PC-3 (cell line): ENCODE measurements at places on chromosomes 13 and 19. TPM values are rescaled to one million over a fixed set of nuclear protein-coding genes. Genes with fewer than 3 reads are reported as not detected.
A peak's percentile ranks its signal among the peaks of the same experiment; 100 is the strongest.

GRIN2D gene
- 0.51 and 1.0 TPM in 2 replicates for total RNA-seq

THSD1 gene
- 1.0 and 1.3 TPM in 2 replicates for total RNA-seq

ONECUT3 gene
- total RNA-seq, result 1.4 and 2.0 TPM in 2 replicates

PDE4C gene
- 1.8 TPM in 1 of 2 replicates, not detected in the other for total RNA-seq

LRRC63 gene
- 0.26 and 0.35 TPM in 2 replicates for total RNA-seq

DCUN1D2 gene
- 11.6 and 15.0 TPM in 2 replicates for total RNA-seq

PLK5 gene
- total RNA-seq, result not detected in 2 replicates

CD177 gene
- 0.23 and 0.55 TPM in 2 replicates for total RNA-seq

DNA sequence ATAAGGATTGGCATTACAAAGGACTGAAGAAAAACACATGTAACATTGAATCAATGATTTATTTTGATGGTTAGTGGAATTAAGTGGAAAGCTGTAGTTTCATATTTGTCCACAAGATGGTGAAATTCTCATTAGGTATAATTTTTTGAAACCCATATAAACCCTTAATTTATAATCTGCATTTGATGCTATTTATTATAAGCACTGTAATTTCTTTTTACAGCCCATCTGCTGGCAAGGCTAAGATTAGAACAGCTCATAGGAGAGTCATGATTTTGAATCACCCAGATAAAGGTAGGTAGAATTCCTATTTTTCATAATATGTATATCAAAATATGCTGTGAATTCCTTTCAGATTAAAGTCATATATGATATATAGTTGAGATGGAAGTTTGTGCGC, 62.2 kb downstream of the DNAJC15 start:
- DNase-seq, result peak; percentile 67

DNA sequence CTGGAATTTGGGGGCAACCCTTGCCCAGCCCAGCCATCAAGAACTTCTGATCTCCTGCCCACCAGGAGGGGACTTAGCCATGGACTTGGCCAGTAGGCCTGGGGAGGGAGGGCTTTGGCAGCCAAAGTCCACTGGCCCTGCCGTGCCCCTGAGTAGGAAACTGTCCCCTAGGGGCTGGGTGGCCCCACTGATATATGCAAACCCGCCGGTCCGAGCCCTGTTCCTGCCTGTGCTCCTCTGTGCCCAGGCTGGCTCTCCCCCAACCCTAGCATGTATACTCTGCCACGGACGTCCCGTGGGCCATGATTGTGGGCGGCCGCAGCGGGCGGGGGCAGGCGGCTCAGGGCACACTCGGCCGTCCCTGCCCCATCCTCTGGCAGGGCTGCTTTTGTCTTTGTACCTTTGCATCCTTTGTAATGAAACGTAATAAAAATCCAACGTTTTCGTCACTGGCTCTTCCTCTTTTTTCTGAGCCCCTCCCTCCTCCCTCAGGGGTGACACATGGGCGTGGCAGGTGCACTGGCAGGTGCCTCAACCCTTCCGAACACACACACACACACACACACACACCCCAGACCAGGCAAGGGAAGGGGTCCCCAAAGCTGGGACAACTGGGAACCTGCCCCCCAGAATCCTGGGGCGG, 9.1 kb downstream of the COMP start:
- no peak for DNase-seq

GRCh38 chr13:107438251-107438650, 777.1 kb downstream of the LIG4 start:
- no peak for DNase-seq

DNA sequence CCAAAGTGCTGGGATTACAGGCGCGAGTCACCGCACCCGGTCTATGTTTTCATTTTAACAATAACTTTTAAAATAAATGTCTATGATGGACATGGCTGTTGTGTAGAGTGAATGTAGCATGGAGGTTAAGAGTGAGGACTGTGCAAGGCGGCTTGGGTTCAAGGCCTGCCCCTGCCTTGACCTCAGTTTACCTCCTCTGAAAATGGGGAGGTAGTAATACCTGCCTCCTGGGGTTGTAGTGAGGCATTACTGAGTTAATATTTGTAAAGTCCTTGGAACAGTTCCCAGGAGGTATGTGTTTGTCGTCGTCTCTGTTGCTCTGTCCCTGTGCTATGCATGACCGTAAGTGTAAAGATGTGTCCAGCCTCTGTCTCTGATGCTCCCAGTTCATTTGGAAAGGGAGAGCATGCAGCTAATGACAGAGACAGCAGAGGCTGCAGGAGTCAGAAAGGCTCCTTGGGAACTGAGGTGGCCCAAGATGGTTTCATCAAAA, 9.4 kb downstream of the GARRE1 start:
- no peak for DNase-seq

DNA sequence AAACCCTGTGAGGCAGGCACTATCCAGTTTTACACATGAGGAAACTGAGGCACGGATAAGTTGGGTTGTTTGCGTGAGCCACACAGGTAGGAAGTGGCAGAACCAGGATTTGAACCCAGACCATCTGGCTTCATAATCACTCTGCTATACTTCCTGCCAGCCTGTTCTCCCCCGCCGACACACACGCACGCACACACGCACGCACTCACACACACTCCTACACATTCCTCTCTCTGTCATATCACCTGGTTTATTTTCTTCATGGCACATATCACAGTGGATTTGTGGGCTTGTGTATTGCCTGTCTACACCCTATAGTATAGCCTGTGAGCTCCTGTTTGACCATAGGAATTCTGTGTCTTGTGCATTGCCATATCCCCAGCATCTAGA, 140.0 kb downstream of the SIPA1L3 start:
- DNase-seq, result no peak

- no peak for DNase-seq
These were observed 1019.4 kb upstream of the SLC10A2 start for GRCh38 chr13:104085611-104086010.

- DNase-seq, result peak; percentile 92
These were observed 43.3 kb downstream of the RFX2 start for GRCh38 chr19:6066661-6067646.

DNA sequence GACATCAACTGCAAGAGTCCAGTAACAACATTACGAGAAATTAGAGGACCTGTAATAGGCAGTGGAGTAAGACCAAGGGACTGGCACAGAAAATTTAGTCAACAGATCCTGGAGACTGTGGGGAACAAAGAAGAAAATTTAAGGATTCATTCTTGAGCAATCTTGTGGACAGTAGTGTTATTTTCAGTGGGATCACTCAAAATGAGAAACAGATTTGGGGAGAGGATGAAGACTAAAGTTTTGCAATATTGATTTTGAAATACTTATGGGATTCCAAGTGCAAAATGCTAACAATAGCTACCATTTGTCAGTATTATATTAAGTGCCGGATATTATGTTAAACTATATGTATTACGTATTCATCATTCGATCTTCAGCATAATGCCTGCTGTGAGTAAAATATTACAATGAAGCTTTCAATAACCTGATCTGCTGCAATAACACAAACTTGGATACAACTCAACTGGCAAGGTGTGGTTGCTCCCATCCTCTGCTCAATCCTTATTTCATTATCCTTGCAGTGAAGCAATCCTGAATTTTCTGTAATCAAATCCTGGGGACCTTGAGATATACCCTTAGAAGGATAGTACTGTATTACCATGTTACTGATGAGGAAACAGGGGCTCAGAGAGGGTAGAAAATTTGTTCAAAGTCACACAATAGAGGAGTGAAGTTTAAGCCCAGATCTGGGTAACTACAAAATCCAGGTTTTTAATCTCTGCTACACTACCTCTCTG, 84.2 kb downstream of the SACS start:
- no peak for DNase-seq

DNA sequence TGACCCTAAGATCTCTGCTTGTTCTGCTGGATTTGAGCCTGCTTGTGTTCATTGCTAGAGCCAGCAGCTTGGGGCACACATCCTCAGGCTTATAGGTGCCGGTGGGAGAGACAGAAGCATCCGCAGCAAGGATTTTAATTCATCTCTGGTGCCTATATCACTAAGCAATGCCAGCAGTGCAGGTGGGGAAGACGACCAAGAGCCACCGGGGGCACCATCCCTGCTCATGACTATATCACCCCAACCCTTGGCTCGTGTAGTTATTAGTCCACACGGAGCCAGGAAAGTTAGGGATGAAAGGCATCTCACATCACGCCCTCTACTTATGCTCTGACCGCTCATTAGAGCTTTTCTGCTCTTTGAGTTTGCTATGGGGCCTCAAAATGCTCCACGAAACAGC, 298.2 kb downstream of the DCLK1 start:
- DNase-seq, result no peak

DNA sequence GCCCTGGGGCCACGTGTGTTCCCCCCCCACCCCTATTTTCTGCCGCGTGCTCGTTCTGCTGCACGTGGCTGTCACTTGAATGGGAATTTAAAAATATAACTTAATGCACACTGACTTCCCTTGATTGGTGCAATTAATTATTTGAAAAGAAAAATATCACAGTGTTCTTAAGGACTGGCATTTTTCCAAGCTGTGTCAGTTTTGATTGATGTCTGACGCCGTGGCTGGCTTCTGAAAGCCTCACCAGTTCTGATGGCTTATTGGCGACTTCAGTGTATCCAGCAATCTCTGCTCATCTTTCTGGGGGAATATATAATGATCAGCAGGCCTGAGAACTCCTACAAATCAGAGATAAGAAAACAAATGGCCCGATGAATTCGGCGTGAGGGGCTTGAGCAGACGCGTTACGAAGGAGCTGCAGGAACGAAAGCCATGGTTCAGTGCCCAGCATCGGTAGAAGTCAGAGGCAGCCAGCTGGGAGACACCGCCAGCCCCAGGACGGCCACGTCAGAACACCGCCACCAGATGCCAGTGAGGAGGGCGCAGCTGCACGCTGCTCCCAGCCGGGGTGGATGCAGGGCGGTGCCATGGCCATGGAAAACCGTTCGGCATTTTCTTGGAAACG, 111.2 kb downstream of the KDM4B start:
- no peak for DNase-seq

GRCh38 chr13:39263033-39263432, 224.8 kb downstream of the NHLRC3 start:
- peak; percentile 65 for DNase-seq

DNA sequence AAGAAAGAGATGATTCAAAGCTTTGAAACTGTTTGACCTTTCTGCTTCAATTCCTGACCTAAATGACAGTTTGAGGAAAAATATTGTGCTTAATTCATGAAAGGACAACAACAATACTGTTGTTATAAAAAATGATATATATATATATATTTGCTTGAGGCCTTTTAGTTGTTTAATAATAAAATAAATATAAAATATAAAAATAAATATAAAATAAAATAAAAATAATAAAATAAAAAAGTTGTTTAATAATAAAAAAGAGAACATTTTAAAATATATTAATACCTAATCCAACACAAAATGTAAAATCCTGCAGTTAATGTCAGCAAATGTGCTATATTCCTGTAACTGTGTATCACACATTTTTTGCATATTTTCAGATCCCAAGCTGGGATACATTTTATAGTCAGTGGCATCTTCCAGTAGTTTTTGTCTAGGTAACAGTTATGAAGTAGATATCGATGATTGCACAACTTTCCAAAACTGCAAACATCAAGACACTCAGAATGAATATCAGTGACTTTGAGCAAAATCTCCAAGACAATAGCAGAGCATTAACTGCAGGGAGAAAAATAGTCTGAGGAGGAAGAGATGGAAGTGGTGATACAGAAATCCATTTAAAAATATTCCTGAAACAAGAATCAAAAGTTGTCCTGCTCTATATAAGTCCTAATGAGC, 375.5 kb upstream of the KLHL1 start:
- DNase-seq, result no peak

DNA sequence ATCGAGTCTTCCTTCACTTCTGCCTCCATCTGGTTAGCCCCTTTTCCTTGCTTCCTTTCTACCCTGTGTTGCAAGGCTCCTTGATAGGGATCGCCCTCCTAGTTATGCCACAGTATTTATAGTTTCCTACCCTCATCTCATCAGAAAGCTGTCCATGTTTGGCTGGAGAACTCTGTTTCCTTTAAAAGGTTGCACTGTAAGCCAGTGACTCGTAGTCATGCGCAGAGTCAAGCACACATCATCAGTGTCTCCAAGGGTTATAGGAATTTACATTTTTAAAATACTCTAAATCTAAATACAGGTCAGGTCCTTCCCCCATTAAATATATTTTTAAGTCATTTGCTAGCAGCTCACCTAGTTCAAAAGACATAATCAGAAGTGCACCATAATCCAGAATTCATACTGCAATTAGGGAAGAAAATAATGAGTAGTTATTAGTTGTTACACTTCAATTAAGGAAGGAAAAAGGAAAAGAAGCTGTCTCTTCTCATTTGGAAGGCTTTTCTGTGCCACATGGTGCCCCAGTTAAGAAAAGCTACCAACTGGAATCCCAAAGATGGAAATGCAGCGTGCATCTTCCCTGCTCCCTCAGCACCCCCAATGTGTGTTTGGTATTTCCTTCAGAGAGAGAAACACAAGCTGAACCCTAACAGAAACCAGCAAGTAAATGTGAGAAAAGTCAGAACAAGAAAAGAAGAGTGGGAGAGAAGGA, 81.0 kb downstream of the GPR12 start:
- DNase-seq, result peak; percentile 10

GRCh38 chr13:37925878-37926473, 56.4 kb upstream of the TRPC4 start:
- DNase-seq, result no peak
